Thoracic aorta (tissue), 2 donors: ENCODE measurements at places on chromosomes 7 and 10. TPM values are rescaled to one million over a fixed set of nuclear protein-coding genes. Genes with fewer than 3 reads are reported as not detected.
A peak's percentile ranks its signal among the peaks of the same experiment; 100 is the strongest.

- H3K4me1 ChIP-seq: no peaks in the 10 kb centered on the region
- no peak overlapping the region for H3K4me3 ChIP-seq
- no peak for DNase-seq
- no peaks in the 10 kb centered on the region for H3K36me3 ChIP-seq
Observed at GRCh38 chr7:12436896-12437535, 33.4 kb upstream of the VWDE start.

DNA sequence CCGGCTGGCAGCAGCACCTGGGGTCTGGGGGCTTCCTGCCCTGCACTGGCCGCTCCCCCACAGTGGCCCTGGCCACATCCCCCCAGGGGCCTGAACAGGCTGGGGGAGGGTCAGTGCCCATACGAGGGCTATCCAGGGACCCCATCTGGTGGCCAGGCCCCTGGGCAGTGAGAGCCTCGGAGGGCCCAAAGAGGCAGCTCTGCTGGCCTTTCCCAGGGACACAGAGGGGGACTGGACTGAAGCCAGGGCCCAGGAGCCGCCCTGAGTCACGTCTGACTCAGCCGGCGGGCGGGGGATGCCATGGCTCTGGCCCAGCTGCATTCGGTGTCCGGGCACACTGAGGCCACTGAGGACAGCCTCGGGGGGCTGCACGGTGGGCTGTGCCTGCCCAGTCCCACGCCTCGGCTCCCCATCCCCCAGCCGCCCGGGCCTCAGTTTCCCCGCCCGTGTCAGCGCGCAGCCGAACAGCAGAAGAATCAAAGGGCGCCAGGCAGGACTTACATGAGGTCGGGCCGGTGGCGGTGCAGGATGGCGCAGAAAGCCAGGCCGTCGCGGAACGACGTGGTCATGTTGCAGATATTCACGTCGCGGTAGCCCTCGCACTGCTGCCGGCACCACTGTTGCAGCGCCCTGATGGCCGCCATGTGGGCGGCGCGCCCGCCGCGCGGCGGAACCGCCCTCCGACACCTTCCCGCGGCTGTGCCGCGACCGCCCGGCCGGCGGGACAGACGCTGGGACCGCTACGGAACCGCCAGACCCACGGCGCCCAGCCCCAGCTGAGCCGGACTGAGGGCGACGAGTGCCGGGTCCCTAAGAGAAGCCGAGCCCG is at the start of gene MICALL2:
Gene MICALL2 (minus strand): TSS at position 788 of the 829 bp plus-strand sequence. CDS start 144 bp downstream, at position 644.
- H3K27me3 ChIP-seq: no peaks in the 10 kb centered on the region
- H3K4me3 ChIP-seq: peak within 1 kb of the TSS; percentile 99
- H3K27ac ChIP-seq: peak within 1 kb of the TSS; percentile 98
- H3K4me1 ChIP-seq: peaks cover 30% of the 10 kb centered on the region

DNA sequence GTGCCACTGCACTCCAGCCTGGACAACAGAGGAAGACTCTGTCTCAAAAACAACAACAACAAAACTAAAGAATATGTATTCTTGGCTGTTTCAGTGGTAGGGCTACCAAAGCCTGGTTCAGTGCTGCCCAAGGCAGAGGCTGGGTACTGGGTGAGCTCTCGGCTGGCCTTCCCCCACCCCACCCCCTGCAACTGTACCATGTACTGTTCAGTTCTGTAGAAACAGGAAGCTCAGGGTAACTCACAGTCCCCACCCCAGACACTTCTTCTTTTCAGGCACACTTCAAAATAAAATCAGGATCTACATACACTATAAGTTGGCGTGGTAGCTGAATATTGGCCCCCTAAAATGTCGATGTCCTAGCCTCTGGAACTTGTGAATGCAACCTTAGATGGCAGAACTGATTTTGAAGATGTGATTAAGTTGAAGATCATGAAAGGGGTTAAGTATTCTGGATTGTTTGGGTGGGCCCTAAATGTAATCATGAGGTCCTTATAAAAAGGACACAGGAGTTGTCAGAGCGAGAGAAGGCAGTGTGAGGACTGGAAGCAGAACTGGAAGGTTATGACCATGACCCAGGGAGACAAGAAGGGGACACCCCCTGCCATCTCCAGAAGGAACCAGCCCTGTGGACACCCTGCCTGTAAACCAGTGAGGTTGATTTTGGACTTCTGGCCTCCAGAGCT is 31.2 kb downstream of the TBXAS1 start:
- H3K36me3 ChIP-seq: no peaks in the 10 kb centered on the region
- no peaks in the 10 kb centered on the region for H3K27me3 ChIP-seq
- no peak overlapping the region for H3K4me3 ChIP-seq
- H3K4me1 ChIP-seq: no peaks in the 10 kb centered on the region

- H3K4me3 ChIP-seq: no peak overlapping the region
- no peak overlapping the region for H3K27ac ChIP-seq
- no peaks in the 10 kb centered on the region for H3K36me3 ChIP-seq
- no peaks in the 10 kb centered on the region for H3K4me1 ChIP-seq
Observed at GRCh38 chr7:66198956-66199355, 6.2 kb upstream of the TPST1 start.

- H3K27me3 ChIP-seq: no peaks in the 10 kb centered on the region
- no peak for DNase-seq
- no peak overlapping the region for H3K4me3 ChIP-seq
- peaks cover 29% of the 10 kb centered on the region for H3K4me1 ChIP-seq
Observed at GRCh38 chr7:128268233-128268632, 27.2 kb downstream of the LEP start.

DNA sequence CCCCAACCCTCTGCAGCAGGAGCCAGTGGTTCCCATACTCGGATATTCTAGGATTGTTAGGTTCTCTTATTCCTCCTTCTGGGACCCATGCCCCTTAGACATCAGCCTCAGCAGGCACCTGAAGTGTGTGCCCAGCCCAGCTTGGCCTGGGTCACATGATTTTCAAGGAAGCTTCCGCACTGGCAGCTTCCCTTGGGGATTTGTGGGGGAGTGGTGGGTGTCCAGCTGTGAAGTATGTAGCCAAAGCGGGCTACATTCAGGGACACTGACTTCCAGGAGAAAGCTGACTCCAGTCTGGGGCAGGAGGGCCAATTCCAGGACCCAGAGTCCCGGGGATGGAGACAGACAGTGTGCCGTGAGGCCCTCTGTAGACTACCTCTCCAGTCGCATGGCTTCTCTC is 1.3 kb downstream of the LDB1 start:
- peak overlapping the region; percentile 93 for H3K4me3 ChIP-seq

SPDYE6 gene
- total RNA-seq: not detected

PEX1 gene
- 23.0 TPM for total RNA-seq

GRCh38 chr7:33788531-33788930 is 116.8 kb upstream of the BMPER start:
- DNase-seq: no peak
- H3K4me3 ChIP-seq: no peak overlapping the region
- no peak overlapping the region for H3K27ac ChIP-seq
- no peaks in the 10 kb centered on the region for H3K27me3 ChIP-seq
- H3K36me3 ChIP-seq: no peaks in the 10 kb centered on the region

GRCh38 chr10:97412891-97413304 is 11.8 kb upstream of the RRP12 start:
- H3K27me3 ChIP-seq: no peaks in the 10 kb centered on the region
- H3K4me1 ChIP-seq: no peaks in the 10 kb centered on the region
- H3K4me3 ChIP-seq: no peak overlapping the region
- no peak for DNase-seq
- no peaks in the 10 kb centered on the region for H3K36me3 ChIP-seq

PITX3 gene
- total RNA-seq: not detected

DNA sequence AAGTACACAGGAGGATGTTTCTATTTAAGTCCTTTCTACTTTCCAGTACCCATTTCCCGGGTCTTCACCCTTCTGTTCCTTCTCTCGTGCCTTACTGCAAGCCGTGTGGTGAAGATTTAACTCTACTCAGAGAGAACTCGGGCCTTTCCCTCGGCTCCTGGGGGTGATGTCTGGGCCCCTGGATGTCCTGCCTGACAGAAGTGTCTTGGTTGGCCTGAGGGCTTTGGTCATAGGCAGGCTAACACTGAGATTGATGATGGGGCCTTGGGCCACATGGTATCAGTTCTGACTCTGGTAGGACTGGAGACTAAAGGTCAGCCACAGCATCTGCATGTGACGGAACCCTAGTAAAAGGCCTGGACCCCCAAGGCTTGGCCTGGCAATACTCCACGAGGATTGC is 80.4 kb downstream of the CHST15 start:
- H3K36me3 ChIP-seq: peaks cover 10% of the 10 kb centered on the region
- H3K27ac ChIP-seq: no peak overlapping the region
- no peaks in the 10 kb centered on the region for H3K4me1 ChIP-seq
- H3K27me3 ChIP-seq: no peaks in the 10 kb centered on the region

PON1 gene
- not detected for total RNA-seq

ABCB4 gene
- 8.7 TPM for total RNA-seq

SSC4D gene
- total RNA-seq: 3.2 TPM

CYP3A7 gene
- total RNA-seq: not detected

DNA sequence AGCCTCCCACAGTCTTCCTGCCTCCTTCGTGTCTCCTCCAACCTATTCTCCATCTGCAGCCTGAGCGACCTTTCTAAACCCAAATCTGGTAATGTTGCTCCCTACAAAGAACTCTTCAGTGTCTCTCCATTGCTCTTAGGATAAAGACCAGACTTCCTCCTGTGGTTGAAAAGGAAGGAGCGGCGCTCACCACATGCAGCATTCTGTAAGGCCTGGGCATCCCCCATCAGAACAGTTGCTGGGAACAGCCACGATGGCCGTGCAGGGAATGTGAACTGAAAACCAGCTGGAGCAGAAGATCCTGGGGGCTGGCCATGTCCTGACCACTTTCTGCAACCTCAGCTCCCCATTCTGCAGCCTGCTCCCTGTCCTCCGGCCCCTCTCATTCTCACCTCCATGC is 237.8 kb upstream of the ZMIZ1 start:
- no peaks in the 10 kb centered on the region for H3K36me3 ChIP-seq
- no peak overlapping the region for H3K27ac ChIP-seq
- no peaks in the 10 kb centered on the region for H3K4me1 ChIP-seq

PGAM2 gene
- total RNA-seq: 1.8 TPM

GRCh38 chr7:104135760-104136558 is 71.9 kb downstream of the ORC5 start:
- peaks cover 16% of the 10 kb centered on the region for H3K36me3 ChIP-seq
- no peaks in the 10 kb centered on the region for H3K4me1 ChIP-seq
- H3K4me3 ChIP-seq: no peak overlapping the region
- DNase-seq: no peak
- no peaks in the 10 kb centered on the region for H3K27me3 ChIP-seq

GRCh38 chr10:128779416-128779815 is 653.2 kb upstream of the MKI67 start:
- no peak for DNase-seq
- H3K4me1 ChIP-seq: no peaks in the 10 kb centered on the region
- no peaks in the 10 kb centered on the region for H3K27me3 ChIP-seq
- no peaks in the 10 kb centered on the region for H3K36me3 ChIP-seq

DNA sequence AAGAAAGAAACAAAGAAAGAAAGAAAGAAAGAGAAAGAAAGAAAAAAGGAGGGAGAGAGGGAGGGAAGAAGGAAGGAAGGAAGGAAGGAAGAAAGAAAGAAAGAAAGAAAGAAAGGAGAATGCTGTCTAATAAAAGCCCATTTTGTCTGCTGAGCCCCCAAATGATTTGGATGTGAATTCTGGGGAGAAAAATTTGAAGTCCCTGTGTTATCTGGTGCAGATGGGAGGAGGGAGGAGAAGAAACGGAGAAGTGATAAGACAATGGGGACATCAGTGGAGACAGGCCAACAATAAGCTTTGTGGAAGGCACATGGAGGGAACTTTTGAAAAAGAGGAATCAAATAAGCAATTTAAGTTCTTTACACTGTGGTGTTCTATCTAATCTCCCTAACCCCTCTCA is 24.6 kb upstream of the TMEM273 start:
- no peaks in the 10 kb centered on the region for H3K27me3 ChIP-seq
- no peaks in the 10 kb centered on the region for H3K36me3 ChIP-seq
- DNase-seq: no peak
- no peak overlapping the region for H3K4me3 ChIP-seq
- H3K4me1 ChIP-seq: no peaks in the 10 kb centered on the region

PLAC9 gene
- total RNA-seq: 42.7 TPM

- no peak overlapping the region for H3K27ac ChIP-seq
- DNase-seq: no peak
- no peak overlapping the region for H3K4me3 ChIP-seq
- H3K36me3 ChIP-seq: no peaks in the 10 kb centered on the region
Observed at GRCh38 chr7:25405736-25406135, 177.4 kb upstream of the NPVF start.

MYL7 gene
- total RNA-seq: not detected

REPIN1 gene
- total RNA-seq: 82.3 TPM

DNA sequence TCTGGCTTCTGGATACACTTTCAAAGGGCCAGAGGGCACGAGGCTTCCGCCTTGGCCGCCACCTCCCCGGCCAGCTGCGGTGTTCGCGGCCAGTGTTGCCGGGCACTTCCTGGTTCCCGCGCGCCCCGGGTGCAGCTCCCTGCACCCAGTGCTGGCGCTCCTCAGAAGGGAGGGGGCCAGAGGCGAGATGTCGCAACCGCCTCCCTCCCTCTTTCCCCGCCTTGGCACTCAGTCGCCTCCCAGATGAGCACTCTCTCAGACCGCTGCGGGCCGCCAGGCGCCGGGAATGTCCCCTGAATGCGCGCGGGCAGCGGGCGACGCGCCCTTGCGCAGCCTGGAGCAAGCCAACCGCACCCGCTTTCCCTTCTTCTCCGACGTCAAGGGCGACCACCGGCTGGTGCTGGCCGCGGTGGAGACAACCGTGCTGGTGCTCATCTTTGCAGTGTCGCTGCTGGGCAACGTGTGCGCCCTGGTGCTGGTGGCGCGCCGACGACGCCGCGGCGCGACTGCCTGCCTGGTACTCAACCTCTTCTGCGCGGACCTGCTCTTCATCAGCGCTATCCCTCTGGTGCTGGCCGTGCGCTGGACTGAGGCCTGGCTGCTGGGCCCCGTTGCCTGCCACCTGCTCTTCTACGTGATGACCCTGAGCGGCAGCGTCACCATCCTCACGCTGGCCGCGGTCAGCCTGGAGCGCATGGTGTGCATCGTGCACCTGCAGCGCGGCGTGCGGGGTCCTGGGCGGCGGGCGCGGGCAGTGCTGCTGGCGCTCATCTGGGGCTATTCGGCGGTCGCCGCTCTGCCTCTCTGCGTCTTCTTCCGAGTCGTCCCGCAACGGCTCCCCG is at the start of gene FFAR4:
Gene FFAR4 (plus strand): TSS at position 231 of the 842 bp plus-strand sequence. CDS start 56 bp downstream, at position 287.
- peaks cover 7% of the 10 kb centered on the region for H3K27me3 ChIP-seq
- no peak for DNase-seq

PRLHR gene
- not detected for total RNA-seq

TCAF1 gene
- 28.4 TPM for total RNA-seq

ANXA11 gene
- total RNA-seq: 198 TPM

TLX1 gene
- total RNA-seq: not detected

GRCh38 chr7:149296368-149296767 is 34.4 kb downstream of the ZNF783 start:
- no peak overlapping the region for H3K27ac ChIP-seq
- H3K4me3 ChIP-seq: no peak overlapping the region
- peaks cover 20% of the 10 kb centered on the region for H3K36me3 ChIP-seq
- no peaks in the 10 kb centered on the region for H3K27me3 ChIP-seq
